ENCODE measurements at places on chromosomes 4 and X.

GRCh38 chr4:182537031-182537795, 294.0 kb downstream of the TENM3 start:
- no peak for DNase-seq

- peak; percentile 15 for DNase-seq
These were observed 37.4 kb downstream of the GPR143 start for GRCh38 chrX:9728261-9728660.

DNA sequence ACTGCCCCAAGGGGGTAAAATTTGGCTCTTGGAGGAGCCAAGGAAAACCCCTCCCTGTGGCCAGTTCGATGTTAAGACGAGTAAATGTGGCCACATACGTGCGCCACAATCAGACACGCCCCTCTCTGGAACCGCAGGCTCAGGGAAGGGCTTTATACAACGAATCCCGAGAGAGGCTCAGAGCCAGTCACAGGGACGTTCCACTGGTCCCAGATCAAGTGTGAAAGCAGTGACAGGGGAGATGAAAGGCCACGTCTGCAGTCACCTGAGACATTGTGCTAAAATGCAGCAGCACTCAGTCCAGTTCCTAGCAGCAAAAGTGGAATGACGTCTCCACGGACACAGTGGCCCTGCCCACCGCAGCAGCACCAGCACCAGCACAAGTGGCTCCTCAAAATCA, 68.0 kb downstream of the ACOX3 start:
- DNase-seq = no peak

GRCh38 chr4:187118602-187119120, 395.0 kb upstream of the FAT1 start:
- DNase-seq = no peak

DNA sequence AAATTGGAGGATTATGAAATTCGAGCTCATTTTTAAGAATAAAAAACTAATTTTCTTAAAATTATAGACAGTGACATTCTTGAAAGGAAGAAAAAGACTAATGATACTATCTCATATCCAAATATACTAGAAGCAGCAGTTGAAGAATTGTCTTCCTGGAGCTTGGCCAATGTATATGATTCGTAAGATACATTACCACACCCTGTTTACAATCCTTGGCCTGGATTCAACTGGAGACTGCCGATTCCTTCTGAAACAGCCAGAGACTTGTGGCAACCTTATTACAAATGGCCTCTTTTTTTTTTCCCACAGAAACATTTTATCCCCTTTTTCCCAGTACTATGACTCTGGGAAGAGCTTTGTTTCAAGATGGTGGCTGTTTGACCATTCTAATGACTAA, 571.2 kb upstream of the FAT1 start:
- DNase-seq = no peak

DNA sequence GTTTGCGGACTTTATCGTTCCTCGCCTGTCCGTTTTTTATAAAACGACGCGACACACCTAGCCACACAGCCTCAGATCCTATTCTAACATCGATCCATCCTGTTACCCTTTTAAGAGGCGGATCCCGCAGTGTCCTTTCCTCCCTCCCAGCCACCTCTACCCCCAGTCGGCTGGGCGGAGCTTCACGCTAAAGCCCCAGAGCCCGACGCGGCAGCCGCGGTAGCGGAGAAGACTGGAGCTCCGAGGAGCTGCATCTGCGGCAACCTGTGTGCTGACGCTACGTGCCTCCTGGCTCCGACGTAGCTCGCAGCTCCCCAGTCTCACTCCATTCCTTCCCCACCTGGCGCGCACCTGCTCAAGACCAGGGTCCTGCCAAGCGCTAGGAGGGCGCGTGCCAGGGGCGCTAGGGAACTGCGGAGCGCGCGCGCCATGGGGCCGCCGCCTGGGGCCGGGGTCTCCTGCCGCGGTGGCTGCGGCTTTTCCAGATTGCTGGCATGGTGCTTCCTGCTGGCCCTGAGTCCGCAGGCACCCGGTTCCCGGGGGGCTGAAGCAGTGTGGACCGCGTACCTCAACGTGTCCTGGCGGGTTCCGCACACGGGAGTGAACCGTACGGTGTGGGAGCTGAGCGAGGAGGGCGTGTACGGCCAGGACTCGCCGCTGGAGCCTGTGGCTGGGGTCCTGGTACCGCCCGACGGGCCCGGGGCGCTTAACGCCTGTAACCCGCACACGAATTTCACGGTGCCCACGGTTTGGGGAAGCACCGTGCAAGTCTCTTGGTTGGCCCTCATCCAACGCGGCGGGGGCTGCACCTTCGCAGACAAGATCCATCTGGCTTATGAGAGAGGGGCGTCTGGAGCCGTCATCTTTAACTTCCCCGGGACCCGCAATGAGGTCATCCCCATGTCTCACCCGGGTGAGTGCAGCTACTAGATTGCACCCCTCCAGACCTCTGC, at the start of gene RNF128:
Gene RNF128 (plus strand): TSS at position 217 of the 953 bp plus-strand sequence. CDS start 213 bp downstream, at position 430.
- DNase-seq = peak; percentile 13
